ENCODE measurements at places on chromosomes 3 and 15.

DNA sequence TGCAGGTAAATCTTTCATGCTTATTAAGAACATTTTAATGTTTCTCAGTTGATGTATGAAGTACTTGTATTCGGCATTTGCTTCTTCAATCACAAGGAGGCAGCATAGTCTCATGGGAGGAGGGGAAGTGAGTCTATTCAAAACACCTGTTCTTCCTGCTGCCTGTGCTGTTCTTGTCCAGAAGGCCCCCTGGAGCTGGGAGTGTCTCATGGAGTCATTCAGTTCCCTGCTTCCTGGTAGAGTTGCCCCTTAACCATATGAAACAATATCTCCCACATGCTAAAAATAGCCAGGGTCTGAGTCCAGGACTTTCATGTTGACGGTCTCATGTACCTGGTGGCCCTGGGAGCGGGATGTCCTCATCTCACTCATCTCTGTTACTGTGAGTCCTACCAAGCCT, 15.5 kb upstream of the PPP1R2 start:
- peak; percentile 60 for DNase-seq

- no peak for DNase-seq
These were observed 696.0 kb downstream of the ZNF385D start for GRCh38 chr3:21055015-21055414.

GRCh38 chr3:184523825-184524615, 37.6 kb upstream of the EPHB3 start:
- peak; percentile 78 for DNase-seq

DNA sequence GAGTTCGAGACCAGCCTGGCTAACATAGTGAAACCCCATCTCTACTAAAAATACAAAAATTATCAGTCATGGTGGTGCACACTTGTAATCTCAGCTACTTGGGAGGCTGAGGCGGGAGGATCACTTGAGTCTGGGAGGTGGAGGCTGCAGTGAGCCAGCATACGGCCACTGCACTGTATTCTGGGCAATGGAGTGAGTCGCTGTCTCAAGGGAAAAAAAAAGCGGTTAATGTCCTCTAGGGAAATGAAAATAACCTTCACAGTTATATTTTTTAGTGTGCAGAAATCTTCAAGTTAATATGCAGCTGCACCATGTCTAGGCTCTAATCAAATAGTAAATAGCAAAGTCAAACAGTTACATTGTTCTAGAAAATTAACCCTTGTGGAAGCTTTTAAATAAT, 14.8 kb downstream of the CEP19 start:
- DNase-seq: no peak

GRCh38 chr15:57393061-57393460, 16.8 kb downstream of the CGNL1 start:
- no peak for DNase-seq

- no peak for DNase-seq
These were observed 22.7 kb downstream of the SEC61A1 start for GRCh38 chr3:128074851-128075521.

DNA sequence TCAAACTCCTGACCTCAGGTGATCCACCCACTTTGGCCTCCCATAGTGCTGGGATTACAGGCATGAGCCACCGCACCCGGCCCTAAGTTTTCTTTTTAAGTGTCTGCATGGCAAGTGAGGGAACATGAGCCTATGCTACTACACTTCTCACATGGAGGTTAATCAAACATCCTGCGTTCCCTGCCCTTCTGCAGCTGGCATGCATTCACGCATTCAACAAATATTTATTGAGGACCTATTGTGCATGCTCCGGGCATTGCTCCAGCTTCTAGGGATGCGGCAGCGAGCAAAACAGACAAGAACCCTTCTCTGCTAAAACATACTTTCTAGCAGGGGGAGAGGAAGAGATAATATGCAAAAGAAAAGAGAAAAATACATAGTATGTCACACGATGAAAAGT, 42.6 kb upstream of the ACKR4 start:
- DNase-seq: no peak

- peak; percentile 38 for DNase-seq
These were observed 143.0 kb downstream of the LPP start for GRCh38 chr3:188296761-188297612.

DNA sequence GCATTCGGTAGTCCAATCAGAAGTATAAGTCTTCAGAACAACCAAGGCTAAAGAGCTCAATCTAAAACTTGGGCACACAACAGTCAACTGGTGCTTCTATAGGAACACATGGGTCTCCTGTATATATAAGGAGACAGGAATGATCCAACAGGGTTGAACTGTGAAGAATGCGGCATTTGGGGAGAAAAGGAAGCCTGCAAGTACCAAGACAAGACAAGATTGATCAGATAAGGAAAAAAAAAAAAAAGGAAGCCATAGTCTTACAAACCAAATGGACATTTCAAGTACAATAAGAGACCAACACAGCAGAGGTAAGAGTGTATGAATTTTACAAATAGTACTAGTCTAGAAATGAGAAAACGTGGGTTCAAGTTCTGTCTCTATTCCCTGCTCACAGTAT, 6.5 kb downstream of the CPEB1 start:
- DNase-seq: no peak

GRCh38 chr15:71051539-71051938, 63.7 kb upstream of the THSD4 start:
- no peak for DNase-seq

- DNase-seq: no peak
These were observed 64.6 kb downstream of the EEFSEC start for GRCh38 chr3:128217702-128218547.

GRCh38 chr3:168052515-168052914, 43.2 kb downstream of the GOLIM4 start:
- DNase-seq: no peak

- no peak for DNase-seq
These were observed 58.0 kb upstream of the FURIN start for GRCh38 chr15:90810354-90810753.

DNA sequence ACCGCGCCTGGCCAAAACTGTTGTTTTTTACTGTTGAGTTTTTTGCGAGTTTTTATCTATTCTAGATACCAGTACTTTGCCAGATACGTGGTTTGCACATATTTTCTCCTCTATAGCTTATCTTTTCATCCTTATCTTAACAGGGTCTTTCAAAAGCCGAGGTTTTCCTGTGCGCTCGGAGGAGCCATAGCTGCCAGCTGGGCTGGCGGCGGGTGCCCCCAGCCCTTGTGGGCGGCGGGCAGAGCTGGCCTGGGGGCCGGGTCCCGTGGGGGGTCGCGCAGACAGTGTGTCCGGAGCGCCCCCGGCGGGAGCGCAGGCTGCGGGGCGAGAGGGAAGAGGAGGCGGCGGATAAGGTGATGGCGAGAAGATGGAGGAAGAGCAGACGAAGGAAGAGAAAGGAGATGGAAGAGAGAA, 11.1 kb upstream of the EIF4A2 start:
- no peak for DNase-seq

- peak; percentile 34 for DNase-seq
These were observed 594 bp upstream of the ICE2 start for GRCh38 chr15:60479361-60480110.

DNA sequence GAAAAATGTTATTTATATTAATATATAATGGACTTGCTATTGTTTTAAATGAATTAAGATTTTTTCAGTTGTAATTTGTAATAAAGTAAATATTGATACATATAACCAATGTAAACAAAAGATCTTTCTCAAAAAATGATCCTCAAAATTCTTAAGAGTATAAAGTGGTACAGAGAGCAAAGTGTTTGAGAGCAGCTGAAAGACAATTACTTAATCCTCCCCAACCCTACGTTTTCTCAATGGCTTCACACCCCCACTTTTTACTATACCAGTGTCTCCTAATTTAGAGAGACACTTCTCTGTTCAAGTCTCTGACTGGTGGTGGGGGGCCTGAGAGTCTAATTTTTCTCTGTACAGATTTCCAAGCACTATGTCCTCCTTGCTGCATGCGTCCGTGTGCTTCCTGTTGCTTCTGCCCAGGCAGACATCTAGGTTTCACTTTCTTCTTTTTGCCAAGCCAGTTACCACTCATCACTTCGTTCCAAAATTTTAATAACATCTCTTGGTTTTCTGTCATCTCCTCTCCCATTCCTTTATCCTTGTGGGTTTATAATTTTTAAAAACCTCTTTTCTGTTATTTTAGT, 276.3 kb upstream of the DNAJC19 start:
- DNase-seq: no peak

GRCh38 chr3:158094235-158095110, 11.7 kb downstream of the SHOX2 start:
- DNase-seq: no peak

Measured in RKO (cell line).